ENCODE measurements at places on chromosomes 16 and 17.
A peak's percentile ranks its signal among the peaks of the same experiment; 100 is the strongest.

DNA sequence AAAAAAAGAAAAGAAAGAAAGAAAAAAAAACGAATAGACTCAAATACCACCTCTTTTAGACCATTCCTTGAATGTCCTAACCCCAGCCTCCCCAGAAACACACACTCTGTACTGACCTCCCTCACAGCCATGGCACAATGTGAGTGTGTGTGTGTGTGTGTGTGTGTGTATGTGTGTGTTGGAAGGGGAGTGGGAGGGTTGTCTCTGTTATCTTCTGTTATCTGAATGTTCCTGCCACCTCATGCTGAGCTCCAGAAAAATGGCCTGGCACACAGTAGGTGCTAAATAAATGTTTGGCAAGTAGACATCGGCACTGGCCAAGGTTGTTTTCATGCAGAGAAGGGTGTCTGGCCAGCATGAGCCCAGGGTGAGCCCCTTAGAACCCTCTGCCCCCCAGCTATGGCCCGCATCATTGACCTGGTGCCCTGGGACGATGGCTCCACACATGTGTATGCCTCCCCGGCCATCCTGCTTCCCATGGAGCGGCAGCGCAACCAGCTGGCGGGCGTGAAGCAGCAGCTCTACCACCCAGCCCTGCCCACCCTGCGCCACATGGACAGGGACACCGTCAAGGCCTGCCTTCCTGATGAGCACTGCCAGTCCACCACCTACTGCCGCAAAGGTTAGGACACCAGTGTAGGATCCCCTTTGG is 6.6 kb upstream of the CNGB1 start:
- no peak for DNase-seq

DNA sequence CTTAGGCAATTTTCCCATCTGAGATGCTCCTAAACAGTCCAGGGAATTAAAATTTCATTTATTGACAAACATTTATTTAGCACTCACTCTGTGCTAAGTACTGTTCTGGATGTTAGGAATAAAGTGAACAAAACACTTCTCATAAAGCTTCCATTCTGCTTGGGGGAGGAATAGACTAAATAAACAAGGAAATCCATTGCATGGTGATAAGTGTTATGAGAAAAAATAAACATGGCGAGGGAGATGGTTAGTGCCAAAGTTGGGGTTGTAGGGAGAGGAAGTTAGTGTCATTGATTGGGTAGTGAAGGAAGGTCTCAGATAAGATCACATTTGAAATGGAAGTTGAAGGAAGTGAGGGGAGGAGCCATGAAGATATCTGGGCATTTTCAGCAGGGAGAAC is 72.2 kb upstream of the CES5A start:
- no peak for DNase-seq

DNA sequence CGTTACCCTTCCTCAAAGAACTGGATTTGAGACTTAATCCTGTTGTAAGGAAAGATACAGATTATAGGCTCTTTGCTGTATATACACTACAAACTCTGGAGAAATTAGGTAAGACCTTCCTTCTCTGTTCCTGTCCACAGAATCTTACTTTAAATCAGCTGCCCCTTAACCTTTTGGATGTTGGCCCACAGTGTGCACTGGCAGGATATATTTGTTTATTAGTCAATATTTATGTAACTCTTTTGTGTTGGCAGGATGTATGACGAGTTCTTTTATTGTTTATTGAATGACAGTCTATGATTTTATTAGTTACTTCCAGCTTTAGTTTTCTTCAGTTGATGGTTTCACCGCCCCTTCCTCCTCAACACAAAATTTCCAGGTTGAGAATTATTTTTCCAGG is 19.7 kb downstream of the LRRC36 start:
- no peak for DNase-seq

- no peak for DNase-seq
Observed at GRCh38 chr17:41366070-41366469, 3.5 kb downstream of the KRT33B start.

DNA sequence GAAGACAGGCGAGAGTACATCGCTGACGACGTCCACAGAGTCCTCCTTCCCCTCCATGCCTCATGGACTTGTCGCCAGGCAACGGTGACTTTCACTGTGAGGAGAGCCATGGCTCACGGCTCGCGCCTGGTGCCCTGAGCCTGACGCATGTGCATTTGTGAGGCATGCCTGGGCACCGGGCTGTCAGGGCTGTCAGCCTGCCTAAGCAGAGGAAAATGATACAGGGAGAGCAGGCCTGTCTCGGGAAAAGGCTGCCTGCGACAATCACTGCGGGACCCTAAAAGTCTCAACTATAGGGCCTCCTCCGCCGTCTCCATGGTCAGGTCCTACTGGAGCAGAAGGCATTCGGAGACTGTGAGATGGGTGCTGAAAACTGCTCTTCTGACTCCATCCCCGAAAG is 135.5 kb upstream of the WSB1 start:
- DNase-seq, result no peak

DNA sequence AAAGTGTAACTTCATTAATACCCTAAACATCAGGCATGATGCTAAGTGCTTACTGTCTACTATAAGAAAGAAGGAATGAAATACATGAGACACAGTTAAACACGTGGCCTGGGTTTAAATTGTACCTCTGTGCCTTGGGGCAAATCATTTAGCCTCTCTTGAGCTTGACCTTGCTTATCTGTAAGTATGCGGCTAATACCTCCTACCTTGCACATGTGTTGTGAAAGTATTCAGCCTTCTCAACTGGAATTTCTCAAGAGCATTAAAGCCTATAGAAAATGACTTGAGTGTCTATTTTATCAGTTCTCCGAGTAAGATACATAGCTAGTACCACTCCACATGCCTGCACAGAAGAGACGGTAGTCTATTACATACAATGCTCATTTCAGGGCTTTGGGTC is 10.8 kb downstream of the HEATR6 start:
- DNase-seq, result no peak

GRCh38 chr17:27756467-27757371 is 43.6 kb downstream of the NOS2 start:
- DNase-seq, result peak; percentile 19
